ENCODE measurements at places on chromosomes 11 and 22.

- no peak for DNase-seq
Observed at GRCh38 chr11:45144126-45145082, 2.0 kb upstream of the PRDM11 start.

DNA sequence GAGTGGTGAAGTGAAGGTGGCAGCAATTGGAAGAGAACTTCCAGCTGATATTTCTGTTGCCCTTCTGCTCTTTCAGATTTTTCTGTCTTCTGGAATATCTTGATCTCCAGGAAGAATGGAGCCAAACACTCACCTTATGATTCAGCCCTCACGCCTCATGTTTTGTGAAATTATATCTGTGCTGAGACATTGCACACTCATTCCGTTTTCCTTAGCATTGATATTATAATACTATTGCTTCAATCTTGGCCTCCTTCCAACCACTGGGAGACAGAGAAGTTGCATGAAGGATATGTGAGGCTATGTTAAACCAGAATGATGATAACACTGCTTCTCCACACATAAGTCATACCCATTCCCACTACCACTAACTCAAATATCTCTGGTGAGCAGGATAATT, 177.9 kb downstream of the ETS1 start:
- no peak for DNase-seq

GRCh38 chr11:69515271-69516245, 34.1 kb downstream of the LINC01488 start:
- DNase-seq = no peak

DNA sequence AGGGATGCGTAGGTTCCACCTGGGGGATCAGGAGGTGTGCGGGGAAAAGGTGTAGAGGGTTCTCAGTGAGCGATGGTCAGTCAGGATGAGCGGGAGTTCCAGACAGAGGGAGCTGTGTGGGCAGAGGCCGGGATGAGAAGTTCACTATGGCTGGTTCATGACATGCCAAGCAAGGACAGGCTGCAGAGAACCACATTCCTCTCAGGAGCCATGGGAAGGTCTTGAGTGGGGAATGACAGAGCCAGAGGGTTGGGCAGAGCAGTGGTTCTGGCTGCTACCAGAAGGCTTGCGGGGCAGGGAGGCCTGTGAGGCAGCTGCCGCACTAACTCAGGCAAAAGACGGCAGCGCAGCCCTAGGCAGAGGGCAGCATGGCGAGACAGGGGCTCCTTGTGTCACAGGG, 66.1 kb downstream of the SCUBE1 start:
- DNase-seq = no peak

GRCh38 chr11:125376856-125377255, 119.2 kb downstream of the FEZ1 start:
- no peak for DNase-seq

DNA sequence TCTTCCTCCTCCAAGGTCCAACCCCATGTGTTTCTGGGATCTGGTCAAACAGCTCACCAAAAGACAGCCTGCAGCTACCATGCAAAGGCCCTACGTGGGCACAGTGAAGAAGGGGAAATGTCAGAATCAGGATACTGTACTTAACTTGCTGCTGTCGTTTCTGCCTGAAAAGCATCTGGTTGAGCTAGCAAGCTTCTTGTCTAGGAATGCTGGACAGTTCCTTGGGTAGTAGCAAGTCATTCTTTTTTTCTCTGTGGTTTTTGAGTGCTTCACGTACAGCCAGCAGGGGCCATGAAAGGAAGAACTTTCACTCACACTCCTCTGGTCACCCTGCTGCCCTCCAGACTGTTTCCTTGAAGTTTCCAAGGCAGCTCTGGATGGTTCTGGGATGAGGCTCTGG, 24.7 kb downstream of the RCOR2 start:
- DNase-seq = no peak
